NCI-H187 treated with DMSO at 0.1 percent for 48 hours (cell line): ENCODE measurements at places on chromosomes 13 and 19.
A peak's percentile ranks its signal among the peaks of the same experiment; 100 is the strongest.

DNA sequence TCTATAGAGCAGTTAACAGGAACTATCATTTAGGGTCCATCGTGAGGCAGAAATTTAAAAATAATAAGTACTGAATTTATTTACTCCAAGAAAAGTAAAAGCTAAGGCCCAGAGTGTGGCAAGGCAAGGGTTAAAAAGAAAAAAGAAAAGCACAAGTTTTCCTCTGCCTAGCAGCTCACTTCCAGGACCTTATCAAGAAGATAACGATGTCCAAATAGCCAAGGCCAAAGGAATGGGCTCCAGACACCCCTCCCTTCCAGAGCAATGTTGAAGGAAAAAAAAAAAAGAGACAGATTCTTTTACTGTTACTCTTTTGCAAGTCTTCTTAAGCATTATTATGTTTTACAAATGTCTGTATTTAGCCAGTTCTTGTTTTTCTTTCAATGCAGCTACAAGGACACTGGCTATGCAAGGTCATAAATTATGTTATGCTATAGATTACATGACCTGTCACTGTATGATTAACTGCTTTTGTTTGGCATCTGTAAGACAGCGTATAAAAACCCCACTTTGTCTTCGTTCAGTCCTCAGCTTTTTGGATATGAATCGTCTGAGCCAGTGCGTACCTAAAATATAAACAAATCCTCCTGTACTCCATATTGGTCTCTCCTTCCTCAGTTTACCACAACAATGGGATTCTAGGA lies 2.9 kb upstream of the ZNF700 start:
- DNase-seq: no peak

DNA sequence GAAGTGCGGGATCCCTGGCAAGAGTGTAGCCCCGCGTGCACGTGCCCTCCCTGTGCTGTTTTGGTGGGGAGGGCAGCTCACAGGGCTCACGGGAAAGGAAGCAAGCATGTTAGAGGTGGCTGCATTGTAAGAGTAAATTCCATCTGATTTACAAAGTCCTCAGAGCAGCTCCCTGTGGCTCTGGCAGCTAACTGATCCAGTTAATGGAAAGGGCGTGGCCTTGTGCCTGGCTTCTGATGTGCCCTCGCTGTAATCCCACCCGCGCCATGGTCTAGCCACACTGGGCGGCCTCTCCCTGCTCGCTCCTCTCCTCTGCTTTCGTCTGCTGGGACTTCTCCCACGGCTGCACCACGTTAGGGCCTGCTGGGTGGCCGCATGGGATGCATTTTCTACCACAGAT lies 258.5 kb downstream of the FGF9 start:
- no peak for DNase-seq

GRCh38 chr19:13841086-13841961 lies 35.6 kb upstream of the NANOS3 start:
- DNase-seq: no peak

DNA sequence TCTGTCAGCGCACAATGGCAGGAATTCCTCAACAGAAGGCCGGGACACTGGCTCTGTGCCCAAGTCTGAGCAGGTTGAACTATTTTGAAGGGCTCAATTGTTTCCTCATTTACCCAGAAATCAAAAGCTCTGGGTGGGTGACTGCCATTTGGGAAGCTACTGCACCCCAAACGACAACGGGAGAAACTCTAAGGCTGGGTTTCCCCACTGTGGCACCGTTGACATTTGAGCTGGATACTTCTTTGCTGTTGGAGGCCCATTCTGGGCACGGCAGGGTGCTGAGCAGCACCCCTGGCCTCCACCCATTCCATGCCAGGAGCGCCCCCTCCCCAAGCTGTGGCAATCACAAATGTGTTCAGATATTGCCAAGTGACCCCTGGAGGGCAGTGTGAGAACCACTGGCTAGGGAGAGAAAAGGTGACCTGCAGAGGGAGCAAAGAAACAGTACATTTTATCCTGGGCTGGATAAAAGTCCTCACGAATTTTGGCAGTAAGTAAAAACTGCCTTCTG lies 62.5 kb downstream of the RFX2 start:
- no peak for DNase-seq

GRCh38 chr13:97883396-97883795 lies 70.1 kb upstream of the IPO5 start:
- DNase-seq: no peak

DNA sequence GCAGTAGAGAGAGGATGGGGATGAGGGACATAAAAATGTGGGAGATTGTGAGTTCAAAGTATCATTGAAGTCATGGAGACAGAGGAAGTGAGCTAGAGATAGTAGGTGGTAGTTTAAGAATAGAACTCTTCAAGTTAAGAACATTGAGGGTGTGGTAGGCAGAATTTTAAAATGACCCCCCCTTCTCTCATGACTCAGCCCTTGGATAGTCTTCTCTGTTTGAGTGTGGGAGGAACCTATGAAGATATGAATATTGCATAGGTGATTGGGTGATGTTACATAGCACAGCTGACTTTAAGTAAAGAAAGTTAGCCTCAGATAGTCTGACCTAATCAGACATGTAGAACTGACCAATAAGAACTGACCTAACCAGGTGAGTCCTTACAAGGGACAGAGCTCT lies 418.6 kb downstream of the FOXO1 start:
- DNase-seq: no peak

- DNase-seq: no peak
These were observed 146.5 kb downstream of the URI1 start for GRCh38 chr19:30088567-30088966.

GRCh38 chr13:112144616-112145550 lies 77.9 kb downstream of the SOX1 start:
- DNase-seq: no peak

GRCh38 chr13:24361852-24362366 lies 52.5 kb downstream of the C1QTNF9 start:
- no peak for DNase-seq

- no peak for DNase-seq
These were observed 5.4 kb upstream of the APLP1 start for GRCh38 chr19:35863018-35863417.

DNA sequence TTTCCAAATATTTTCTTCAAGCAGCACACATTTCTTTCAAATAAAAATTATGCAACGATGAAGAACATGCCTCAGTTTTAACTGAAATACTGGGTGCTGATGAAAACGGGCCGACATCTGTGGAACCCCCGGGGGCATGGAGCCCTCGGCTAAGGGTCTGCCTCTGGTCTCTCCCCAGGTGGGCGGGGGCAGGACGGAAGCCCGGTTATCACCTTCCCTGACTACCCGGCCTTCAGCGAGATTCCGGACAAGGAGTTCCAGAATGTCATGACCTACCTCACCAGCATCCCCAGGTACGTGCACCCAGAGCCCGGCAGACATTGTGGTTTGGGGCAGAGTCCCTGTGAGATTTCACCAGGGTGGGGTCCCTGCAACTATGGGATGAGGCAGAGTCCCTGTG lies 55.5 kb downstream of the MCF2L start:
- DNase-seq: no peak

- DNase-seq: no peak
These were observed 38.6 kb upstream of the ITM2B start for GRCh38 chr13:48194379-48194754.

DNA sequence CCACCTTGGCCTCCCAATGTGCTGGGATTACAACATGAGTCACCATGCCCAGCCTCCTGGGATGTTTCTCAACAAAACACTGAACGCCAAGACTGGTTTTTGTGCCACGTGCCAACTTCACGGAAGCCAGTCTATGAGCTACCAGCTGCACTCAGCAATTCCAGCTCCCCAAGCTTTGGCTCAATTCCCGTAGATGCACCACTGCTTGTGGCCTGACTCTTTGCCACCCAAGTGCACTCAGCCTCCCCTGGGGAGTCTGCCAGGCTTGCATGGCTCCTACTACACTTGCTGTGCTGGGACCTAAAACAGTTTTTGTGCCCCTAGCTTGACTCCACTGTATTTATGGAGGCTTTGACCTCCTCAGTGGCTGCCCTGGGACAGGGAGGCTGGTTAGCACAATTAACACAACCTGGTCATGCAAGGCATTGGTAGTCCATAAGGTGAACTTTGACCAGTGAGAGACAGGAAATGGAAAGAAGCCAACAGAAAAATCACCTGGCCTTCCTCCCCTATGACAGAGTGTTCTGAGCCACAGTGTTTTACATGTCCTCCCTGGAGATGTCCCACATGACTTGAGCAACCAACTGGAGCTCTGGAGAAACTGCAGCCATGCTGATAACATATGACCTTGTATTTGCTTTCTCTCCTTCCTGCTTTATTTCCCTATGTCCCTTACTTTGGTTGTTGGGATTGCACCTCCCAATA lies 1173.1 kb downstream of the UQCRFS1 start:
- no peak for DNase-seq

- no peak for DNase-seq
These were observed 58.9 kb downstream of the RFC3 start for GRCh38 chr13:33876716-33877394.

- no peak for DNase-seq
These were observed 11.2 kb upstream of the CEACAM21 start for GRCh38 chr19:41564515-41565378.

- DNase-seq: peak; percentile 38
These were observed at the start of gene LDLR for GRCh38 chr19:11089254-11090013. Gene LDLR (plus strand): TSS chr19:11089463. CDS start chr19:11089549, 86 bp downstream.

GRCh38 chr19:51830274-51830673 lies 35.3 kb downstream of the FPR3 start:
- no peak for DNase-seq

- DNase-seq: no peak
These were observed 321.5 kb upstream of the MAB21L1 start for GRCh38 chr13:35797991-35798390.

DNA sequence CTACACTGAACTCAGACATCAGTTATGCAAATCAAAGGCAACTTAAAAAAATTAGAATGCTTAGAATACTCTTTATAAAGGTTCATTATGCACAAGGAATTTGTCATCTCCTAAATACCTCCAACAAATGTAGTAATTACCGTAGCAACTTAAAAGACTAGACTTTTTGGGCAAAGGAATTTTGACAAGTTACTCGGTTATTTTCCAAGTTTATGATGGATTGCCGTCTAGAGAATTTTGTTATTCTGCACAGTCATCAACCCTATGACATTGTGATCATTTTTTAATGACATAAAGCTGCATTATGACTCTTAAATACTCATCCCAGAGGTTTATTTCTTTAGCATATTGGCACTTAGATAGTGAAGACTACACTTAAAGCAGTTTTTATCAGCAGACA lies 71.9 kb downstream of the TRPC4 start:
- no peak for DNase-seq

- DNase-seq: no peak
These were observed 919 bp downstream of the GTF3A start for GRCh38 chr13:27425158-27425917.

- DNase-seq: no peak
These were observed at the start of gene JUNB for GRCh38 chr19:12791345-12792050. Gene JUNB (plus strand): TSS chr19:12791486. CDS start chr19:12791772, 286 bp downstream.

DNA sequence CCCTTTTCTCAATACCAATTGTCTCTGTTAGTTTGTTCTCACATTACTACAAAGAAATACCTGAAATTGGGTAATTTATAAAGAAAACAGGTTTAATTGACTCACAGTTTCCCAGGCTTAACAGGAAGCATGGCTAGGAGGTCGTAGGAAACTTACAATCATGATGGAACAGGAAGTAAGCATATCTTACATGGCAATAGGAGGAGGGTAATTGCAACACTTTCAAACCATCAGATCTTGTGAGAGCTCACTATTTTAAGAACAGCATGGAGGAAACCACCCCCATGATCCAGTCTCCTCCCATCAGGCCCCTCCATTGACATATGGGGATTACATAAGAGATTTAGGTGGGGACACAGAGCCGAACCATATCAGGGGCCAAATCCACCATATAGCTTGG lies 1210.1 kb upstream of the SPRY2 start:
- DNase-seq: no peak

GRCh38 chr13:23321535-23322241 lies 111.8 kb downstream of the SACS start:
- DNase-seq: no peak

- no peak for DNase-seq
These were observed 40.9 kb downstream of the GNG7 start for GRCh38 chr19:2661615-2662014.

DNA sequence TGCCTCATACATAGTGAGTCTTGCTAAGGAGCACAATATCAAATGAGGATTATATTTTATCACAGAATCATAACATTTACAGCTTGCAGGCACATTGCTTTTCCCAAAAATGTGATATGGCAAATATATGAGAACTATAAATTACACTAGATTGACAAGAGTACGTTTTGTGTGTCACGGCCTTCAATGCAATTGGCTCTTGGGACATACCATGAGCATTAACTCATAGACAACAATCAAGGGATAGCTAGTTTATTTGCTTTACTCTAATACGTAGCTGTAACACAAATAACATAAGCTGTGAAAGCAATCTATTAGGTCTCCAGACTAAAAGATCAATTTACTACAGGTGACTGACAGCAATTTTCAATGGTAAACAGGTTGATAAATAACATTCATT lies 17.8 kb downstream of the LHFPL6 start:
- no peak for DNase-seq

- no peak for DNase-seq
These were observed 70.6 kb downstream of the STK24 start for GRCh38 chr13:98506322-98506721.

- DNase-seq: no peak
These were observed 846 bp downstream of the ZNF790 start for GRCh38 chr19:36837176-36837905.

- DNase-seq: no peak
These were observed 216.4 kb downstream of the FGF14 start for GRCh38 chr13:102185375-102185984.

DNA sequence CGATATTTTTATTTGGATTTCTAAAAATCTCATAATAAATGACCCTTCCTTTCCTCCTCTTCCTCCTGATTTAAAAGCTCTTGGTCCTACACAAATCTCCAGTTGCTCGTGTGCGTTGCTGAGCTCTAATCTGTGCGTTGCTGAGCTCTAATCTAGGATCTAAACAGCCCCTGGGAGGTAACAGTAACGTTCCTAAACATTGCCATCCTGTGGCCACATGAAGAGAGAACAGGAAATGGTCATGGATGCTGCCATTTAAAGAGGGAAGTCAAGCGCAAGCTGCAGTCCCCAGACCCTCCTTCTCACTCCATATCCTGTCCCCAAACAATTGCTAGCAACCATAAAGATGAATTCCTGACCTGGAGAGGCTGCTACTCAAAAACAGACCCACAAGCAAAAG lies 170.8 kb downstream of the NUFIP1 start:
- no peak for DNase-seq

DNA sequence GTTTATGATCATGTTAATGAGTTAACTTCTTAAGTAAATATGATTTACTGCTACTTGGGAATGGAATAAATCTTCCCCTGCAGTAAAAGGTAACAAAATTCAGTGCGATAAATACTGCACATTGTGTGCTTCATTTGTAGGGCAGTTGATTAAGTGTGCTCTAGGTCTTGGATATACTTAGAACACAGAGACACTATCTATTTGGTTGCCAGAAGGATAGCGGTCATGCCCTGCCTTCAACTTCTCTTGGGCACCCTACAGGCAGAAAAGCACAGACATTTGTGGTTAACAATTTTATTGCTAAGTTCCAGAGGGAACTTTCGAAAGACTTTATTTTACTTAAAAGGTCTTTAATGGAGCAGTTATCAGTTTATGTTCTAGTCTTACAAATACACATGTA lies 605.8 kb downstream of the PCDH9 start:
- no peak for DNase-seq

GRCh38 chr19:30086916-30087315 lies 144.9 kb downstream of the URI1 start:
- no peak for DNase-seq

- no peak for DNase-seq
These were observed 396.3 kb downstream of the LIG4 start for GRCh38 chr13:107819071-107819470.

- no peak for DNase-seq
These were observed 158.1 kb downstream of the IRS2 start for GRCh38 chr13:109628251-109628699.
